Activated gamma-delta T cell treated with Interleukin-2 at 50 U/mL for 16 hours (primary cell): ENCODE measurements at places on chromosomes 4 and X.

DNA sequence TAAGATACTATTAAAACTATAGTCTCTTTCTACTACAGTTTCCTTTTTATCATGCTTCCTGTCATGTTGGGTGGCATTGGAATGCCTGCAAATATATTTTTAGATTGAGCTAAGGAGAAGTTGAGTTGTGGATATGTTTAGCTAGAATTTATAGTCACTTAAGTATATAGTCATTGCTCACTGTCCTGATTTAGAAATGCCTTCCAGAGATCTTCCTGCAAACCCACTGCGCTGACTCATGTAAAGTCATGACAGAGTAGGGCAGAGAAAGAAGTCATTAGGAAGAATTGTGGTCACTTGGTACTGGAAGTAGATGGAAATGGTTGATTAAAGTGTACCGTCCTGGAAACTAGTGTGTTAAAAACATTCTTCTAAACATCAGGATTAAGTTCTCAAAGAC is 490.3 kb upstream of the PABPC4L start:
- no peak for DNase-seq

DNA sequence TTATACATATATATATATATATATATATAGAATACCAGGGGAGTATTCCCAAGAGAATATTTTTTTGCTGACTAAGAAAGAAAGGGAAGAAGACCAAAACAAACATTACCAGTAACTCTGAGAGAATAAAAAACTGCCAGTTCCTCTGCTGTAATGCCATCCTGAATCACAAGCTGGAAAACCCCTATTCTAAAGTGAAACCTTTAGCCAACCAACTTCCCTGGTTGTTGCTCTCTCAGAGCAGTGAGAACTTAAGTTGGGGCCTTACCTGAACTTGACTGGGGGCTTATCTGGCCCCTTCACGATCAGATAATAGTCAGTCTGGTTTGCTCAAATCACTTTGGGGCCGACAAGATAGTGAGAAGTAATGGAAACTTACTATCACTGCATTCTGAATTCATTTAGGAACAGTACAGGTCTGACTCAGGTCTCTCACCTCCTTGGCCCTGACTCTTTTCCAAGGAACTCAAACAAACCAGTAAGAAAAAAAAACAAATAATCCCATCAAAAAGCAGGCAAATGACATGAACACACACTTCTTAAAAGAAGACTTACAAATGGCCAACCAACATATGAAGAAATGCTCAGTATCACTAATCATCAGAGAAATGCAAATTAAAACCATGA is 62.5 kb downstream of the CD40LG start:
- no peak for DNase-seq

GRCh38 chr4:117491516-117491915 is 406.1 kb upstream of the TRAM1L1 start:
- no peak for DNase-seq

DNA sequence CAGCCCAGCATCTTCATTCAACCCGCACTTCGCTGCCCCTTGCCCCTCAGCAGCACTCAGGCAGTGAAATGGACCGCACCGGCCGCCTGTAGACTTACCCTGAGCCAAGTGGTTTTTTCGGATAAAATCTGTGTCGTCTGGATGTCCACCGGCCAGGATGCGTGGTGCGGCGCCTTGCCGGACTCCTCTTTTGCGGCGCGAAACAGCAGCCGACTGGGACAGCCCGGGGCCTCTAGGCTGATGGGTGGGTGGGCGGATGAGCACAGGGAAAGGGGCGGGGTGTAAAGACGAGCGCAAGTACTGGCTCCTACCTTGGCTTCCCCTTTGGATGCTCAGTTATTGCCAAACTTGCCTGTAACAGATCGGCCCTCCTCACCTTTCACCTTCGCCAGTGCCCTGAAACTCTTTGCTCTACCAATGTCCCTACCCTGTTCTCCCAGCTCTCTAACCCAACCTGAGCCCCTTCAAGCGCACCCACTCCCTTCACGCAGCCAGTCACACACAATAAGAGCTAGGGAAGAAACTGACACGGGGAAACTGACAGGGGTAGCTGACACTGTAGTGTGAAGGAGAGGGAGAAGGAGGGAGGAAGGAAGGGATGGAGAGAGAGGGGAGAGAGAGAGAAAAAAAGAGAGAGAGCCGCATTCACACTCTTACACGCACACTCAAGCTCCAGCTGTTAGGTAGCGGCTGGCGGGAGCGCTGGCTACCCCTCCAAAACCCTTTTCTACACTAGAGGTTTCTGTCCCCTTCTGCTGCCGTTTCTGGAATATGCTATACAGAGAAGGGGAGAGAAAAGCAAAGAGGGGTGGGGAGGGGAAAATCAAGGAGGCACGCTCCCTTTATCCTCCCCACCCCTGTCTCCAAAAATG is 559 bp downstream of the TRPC5 start:
- DNase-seq: no peak
